ENCODE measurements at places on chromosomes 5 and 9.

DNA sequence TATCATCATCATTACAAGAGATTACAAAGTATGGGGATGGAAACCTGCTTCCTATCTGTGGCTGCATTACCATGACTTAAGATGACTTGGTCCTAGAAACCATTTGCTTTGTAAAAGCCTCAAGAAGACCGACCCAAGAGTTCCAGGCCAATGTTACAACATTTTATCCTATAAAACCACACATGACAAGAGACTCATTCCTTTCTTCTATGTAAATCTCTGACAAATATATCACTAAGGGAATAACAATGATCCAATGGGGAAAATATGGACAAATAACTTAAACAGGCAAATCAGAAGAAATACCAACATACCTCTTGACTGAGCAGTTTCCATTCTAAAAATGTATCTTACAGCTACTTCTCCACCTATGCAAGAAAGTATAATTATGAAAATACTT lies 44.3 kb upstream of the VPS13A start:
- no peak for DNase-seq

DNA sequence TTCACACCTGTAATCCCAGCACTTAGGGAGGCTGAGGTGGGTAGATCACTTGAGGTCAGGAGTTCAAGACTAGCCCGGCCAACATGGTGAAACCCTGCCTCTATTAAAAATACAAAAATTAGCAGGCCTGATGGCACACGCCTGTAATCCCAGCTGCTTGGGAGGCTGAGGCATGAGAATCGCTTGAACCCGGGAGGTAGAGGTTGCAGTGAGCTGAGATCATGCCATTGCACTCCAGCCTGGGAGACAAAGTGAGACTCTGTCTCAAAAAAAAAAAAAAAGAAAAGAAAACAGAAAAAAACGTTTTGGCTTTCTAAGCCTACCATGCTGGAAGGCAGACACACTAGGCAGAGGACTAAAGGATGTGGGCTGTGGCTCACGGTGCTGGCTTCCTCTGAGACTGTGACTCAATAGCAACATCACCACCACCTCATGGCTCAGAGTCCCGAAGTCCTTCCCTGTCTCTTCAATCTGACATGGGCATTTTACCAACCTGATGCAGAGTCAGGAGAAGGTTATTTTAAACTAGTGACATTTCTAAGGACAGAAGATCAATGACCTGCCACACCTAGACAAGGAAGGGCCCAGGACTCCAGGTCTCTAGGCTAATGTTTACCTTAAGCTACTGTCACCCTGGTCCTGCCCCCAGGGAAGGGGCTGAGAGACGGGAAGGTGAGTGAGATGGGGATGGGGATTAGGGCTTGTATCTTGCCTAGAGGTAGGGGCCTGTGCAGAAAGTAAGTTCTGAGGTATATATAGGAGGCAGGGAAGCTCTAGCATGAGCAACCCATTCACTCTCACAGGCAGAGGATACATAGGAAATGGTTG lies 3.7 kb downstream of the ECSCR start:
- DNase-seq, result no peak

GRCh38 chr5:34586117-34586885 lies 69.8 kb upstream of the RAI14 start:
- DNase-seq, result no peak

GRCh38 chr5:106873568-106873967 lies 797.2 kb downstream of the EFNA5 start:
- peak; percentile 81 for DNase-seq

DNA sequence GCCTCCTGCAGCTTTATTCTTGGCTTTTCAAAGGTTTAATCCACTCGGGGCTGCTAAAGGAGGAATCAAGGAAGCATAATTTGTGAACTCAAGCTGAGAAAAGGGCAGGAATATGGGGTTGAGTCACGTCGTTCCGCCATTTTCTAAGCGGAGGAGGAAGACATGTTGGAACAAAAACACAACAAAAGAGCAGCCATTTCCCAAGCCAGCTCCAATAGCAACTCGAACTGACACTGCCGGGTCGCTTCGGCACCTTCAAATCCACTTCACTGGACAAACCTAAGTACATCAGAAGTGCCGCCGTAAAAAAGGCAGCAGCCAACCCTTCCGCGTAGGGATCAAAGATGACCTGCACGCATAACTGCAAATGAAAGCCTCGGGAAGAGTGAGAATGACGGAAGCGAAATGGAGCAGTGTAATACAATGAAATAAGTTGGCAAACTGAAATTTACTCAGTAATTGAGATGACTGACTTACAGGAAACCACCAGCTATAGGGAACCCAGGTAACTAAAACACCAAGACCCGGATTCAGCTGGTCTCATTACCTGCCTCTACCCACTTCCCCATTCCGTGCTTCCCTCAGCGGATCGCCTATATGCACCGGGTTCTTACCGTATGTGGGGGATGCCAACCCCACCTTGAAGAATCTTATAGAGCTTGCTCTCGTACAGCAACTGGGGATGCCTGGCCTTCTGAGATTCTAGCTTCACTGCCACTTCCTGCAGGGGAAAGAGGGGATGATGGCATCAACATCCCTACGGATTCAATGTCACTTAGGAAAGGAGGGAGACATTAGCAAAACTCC lies 1.6 kb downstream of the CSNK1A1 start:
- DNase-seq, result no peak

GRCh38 chr5:131745155-131745554 lies 51.7 kb downstream of the FNIP1 start:
- DNase-seq, result no peak

GRCh38 chr5:127086589-127086988 lies 13.3 kb upstream of the C5orf63 start:
- DNase-seq, result no peak

GRCh38 chr9:85117831-85118230 lies 448.3 kb downstream of the NTRK2 start:
- no peak for DNase-seq
